ENCODE measurements at places on chromosomes 5 and 9.

DNA sequence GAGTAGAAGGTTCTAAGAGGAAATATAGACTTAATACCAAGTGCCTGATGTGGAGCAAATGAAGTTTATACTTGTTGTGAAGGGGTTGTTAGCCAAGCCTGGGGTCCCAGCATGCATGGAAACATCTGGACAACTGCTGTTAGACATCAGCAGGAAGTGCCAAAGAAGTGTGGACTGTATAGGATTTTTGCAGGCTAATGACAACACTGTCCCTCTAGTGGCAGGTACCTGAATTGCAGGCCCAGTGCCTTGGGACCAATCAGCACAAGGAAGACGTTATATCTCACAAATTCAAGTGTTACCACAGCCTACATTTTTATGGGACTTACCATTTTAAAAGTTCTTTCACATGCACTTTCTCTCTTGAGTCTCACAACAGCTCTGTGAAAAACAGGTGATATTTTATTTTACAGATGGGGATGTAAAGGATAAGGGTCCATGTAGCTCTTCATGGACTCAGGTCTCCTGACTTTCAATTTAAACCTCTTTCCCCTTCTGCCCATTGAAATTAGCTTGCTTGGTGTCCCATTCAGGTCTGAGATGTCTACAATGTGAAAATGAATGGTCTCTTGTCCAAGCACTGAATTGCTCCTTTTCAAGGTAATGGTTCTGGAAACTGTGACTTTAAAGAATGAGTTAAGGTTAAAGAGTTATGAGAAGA lies 89.0 kb upstream of the MAP1B start:
- peak; percentile 65 for DNase-seq

- DNase-seq, result no peak
These were observed 5.0 kb downstream of the PBX3 start for GRCh38 chr9:125752070-125752628.

DNA sequence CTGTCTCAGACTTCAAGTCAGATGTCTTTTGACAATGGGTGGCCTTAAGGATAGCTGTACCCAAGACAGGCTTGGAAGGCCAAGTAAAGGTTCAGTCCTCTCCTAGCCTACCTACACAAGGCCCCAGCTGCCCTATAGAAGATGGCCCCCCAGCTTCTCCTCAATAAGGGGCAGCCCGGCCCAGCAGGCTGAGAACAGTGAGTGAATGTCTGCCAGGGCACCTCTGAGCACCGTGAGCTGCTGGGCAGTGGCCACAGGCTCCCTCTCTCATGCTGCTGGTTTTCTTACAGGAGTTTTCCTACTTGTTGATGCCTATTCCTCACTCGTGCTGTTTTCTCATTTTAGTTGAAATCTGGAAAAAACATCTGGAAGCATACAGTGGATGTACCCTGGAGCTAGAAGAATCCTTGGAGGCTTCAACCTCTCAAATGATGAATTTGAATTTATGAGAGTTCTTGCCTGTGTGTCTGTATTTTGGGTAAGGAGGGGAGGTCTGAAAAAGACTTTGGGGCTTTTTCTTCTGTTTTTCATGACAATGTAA lies 40.1 kb downstream of the SECISBP2 start:
- no peak for DNase-seq

GRCh38 chr9:89358985-89359384 lies 40.7 kb downstream of the SECISBP2 start:
- DNase-seq, result no peak

DNA sequence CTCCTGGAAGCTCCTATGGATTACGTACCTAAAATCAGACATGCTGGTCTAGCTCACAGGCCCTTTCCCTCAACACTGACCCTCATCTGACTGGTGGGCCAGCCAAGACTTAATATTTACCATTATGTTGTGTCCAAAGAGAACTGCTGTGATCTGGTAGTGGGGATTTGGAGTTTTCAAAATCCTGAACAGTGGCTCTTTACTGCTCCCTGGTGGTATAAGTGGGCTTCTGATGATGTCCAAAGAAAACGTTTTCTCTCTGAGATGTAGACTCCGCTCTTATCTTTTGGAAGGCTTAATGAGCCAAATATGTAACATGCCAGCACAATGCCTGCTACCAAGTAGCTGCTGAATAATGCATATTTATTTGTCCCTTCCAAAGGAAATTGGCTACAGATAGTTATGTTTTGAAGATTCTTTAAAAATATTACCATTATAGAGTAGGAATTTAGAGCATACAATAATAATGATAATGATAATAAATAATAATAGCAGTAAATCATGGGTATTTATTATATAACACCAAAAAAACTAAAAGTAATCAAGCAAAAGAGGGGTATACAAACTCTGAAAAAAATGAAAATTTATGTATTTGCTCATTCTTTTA lies 406.6 kb upstream of the TNC start:
- DNase-seq, result peak; percentile 44

DNA sequence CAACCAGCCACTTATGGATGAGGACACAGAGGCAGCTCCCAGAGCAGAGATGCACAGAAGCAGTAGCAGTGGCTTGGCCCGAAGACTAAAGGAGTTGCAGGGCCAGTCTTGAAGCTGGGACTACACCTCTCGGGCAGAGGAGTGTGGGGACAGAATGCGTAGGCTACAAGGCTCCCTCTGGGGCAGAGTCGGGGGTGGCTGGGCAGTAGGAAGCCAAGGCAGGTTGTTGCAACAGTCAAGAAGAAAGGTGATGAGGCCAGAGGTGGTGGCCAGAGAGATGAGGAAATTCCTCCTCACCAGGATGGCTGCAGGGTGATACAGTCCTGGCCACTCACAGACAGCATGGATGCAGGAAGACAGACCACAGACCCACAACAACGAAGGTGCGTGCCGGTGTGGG lies 4.9 kb upstream of the N4BP3 start:
- no peak for DNase-seq

GRCh38 chr5:143094087-143094521 lies 309.4 kb downstream of the NR3C1 start:
- no peak for DNase-seq

DNA sequence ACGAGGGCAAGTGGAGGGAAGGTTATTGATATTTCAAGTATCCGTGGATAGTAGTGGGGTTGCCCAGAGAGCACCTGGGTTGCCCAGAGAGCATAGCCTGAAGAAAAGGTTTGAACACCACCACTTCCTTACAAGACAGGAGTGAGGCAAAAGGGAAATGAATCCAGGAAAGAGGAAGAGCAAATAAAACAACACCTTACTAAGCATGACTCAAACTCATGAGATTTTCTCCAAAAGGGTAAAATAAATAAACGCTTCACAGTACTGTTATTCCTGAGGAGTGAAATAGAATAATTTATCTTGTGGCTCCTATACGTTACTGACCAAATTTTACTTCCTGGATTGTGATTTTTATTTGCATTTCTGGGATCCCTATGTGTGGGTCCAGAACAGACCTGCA lies 65.2 kb upstream of the PTPRD start:
- no peak for DNase-seq

- DNase-seq, result no peak
These were observed 18.6 kb downstream of the DNAJA1 start for GRCh38 chr9:33043671-33044070.

DNA sequence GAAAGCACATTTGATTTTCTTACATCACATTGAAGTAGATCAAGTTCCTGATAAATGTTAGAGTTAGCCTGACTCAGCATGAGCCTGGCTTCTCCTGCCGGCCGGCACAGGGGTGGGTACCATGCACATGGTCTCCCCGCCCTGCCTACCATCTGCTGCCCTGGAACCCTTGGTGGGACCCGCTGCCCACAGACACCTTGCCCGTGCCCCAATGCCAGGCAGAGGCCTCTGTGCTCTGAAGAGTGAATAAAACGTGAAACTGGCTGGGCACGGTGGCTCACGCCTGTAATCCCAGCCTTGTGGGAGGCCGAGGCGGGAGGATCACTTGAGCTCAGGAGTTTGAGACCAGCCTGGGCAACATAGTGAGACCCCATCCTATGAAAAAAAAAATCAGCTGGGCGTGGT lies 17.3 kb downstream of the EXD3 start:
- no peak for DNase-seq

- DNase-seq, result no peak
These were observed 23.8 kb downstream of the TYRP1 start for GRCh38 chr9:12716823-12717600.

DNA sequence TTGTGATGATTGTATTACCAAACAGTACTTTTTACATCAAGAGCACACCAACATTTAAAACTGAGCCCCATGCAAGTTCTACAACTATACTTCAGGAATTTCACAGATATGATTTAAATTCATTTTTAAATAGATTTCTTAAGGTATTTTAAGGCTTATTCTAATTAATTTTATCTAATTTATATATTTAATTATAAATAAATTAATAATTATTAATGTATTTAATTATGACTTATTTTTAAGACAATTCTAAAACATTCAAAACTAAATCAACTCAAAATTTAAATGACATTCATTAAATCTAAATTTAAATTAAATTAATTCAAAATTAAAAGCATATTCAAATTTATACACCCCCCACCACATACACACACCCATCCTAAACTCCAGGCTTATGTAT lies 299.2 kb downstream of the NFIB start:
- DNase-seq, result no peak

DNA sequence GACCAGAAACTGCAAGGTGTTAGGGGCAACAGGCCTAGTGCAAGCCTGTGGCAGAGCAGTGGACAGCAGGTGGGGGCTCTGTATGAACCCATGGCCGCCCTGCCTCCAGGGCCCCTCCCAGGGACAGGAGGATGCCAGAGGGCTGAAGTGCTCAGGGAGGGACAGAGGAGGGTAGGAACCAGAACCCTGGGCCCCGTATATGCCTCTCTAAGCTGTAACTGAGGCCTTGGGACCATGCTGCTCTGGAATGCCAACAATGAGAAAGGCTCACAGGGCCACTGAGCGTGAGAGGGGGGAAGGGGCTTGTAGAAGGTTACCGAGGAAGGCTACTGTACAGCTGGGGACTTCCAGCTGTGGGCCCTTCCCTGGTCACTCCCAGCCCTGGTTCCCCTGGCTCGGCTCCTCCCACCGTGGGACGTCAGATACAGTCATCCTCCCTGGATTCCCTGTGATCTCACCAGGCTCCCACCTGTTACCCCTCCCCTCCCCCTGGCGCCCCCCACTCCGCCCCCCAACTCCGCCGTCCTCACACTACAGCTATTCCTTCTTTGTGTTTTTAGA lies 21.1 kb downstream of the AQP7 start:
- DNase-seq, result no peak

DNA sequence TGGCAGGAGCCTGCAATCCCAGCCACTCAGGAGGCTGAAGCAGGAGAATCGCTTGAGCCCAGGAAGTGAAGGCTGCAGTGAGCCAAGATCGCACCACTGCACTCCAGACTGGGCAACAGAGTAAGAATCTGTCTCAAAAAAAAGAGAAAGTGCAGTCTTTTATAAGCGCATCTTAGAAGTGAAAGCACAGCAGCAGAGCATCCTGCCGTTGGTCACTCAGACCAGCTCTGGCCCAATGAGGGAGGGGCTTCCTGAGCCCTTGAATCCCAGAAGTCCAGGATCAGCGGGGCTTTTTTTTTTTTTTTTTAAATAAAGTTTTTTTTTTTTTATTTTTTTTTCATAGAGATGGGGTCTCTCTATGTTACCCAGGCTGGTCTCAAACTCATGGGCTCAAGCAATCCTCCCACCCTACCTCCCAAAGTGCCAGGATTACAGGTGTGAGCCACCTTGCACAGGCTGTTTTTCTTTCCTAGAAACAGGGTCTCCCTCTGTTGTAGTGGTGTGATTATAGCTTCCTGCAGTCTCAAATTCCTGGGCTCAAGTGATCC lies 42.3 kb downstream of the NAIF1 start:
- no peak for DNase-seq

DNA sequence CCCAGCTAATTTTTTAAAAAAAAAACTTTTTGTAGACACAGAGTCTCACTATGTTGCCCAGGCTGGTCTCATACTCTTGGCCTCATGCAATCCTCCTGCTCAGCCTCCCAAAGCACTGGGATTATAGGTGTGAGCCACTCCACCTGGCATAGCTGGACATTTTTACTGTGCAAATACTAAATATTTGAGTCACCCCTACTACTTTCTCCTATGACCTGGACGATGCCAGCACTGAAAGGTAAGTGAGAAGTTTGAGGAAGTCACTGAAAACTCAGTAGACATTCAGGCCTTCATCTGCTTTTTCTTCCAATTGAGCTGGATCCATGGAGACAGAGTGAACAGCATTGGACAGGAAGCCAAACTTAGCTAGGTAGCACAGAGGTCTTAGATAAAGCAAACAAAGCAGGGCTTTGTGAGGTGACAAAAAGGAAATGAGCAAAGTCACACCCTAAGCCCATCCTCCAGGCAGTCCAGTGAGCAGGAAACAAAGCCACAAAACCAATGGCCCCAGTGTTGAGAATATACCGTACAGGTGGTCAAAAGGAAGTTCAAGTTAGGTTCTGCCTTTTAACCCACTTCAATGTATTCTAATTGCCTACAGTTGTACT lies 192.6 kb upstream of the RASA1 start:
- peak; percentile 48 for DNase-seq

GRCh38 chr9:134314039-134314949 lies 12.0 kb upstream of the RXRA start:
- no peak for DNase-seq

- DNase-seq, result no peak
These were observed 234.4 kb downstream of the NTRK2 start for GRCh38 chr9:84903963-84904362.

- no peak for DNase-seq
These were observed 231.3 kb upstream of the TYRP1 start for GRCh38 chr9:12461763-12462460.

DNA sequence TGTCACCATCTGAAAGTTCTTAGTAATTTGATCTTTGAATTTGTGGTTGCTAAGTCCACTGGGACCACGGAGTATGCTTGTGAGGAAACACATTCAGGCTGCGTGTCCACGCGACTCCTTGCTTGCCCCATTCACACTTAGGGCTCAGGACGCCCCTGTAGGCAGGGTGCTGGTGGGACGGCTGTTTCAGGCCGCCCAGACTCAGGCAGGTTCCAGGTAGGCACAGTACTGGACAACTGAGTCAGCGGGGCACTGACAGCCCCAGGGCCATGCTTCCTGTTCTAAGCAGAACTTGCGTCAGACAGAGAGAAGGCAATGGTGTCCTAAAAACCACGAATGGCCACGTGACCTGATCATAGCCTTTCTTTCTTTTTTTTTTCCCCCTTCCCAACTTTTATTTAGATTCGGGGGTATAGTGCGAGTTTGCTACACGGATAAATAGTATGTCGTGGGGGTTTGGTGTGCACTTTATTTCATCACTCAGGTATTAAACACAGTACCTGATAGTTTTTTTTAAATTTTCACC lies 7.7 kb upstream of the RASGEF1C start:
- DNase-seq, result peak; percentile 30

All from NB4 (cell line).